ENCODE measurements at places on chromosomes 11 and 22.

DNA sequence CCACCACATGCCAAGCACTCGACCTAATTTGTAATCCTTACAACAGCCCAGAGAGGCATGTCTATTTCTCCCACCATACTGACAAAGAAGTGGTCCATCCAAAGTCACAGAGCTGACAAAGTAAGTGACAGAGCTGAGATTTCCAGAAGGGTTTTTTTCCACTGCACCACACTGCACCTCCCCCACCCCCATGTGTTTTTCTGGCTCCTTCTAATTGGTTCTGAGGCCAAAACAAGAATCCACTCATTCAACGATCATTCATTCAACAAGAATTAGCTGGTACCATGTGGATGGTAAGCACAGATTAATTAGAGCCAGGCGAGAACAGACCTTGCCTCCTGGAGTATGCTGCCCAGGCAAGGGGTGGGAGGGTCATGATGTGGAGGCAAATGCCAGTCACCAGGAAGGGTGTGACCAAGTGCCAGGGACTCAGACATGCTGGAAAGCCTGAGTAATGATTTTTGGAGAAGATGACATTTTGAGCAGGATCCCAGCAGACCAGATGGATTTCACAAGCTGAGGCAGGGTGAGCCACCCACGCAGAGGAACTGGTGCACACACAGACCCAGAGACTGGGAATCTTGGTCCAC, 14.9 kb upstream of the PRG2 start:
- peak; percentile 24 for DNase-seq

GRCh38 chr11:45150301-45150700, 3.9 kb downstream of the PRDM11 start:
- DNase-seq = no peak

GRCh38 chr11:34262531-34263081, 95.2 kb downstream of the ABTB2 start:
- DNase-seq = no peak

DNA sequence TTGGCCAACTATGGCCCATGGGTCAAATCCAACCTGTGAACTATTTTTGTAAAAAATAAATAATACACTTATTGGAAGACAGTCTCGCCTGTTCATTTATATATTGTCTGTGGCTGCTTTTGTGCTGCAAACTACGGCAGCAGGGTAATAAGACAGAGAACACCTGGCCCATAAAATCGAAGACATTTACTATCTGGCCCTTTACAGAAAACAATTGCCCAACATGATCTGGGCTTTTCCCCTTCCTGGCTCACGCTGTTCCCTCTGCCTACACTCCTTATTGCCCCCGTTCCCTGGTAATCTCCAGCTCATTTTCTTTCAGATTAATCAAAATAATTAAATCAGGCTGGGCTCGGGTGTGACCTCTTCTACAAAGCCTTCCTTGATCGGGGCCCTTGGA, 5.6 kb downstream of the PLAAT2 start:
- DNase-seq = no peak

GRCh38 chr11:35618497-35619115, 346 bp downstream of the FJX1 start:
- DNase-seq = peak; percentile 72

DNA sequence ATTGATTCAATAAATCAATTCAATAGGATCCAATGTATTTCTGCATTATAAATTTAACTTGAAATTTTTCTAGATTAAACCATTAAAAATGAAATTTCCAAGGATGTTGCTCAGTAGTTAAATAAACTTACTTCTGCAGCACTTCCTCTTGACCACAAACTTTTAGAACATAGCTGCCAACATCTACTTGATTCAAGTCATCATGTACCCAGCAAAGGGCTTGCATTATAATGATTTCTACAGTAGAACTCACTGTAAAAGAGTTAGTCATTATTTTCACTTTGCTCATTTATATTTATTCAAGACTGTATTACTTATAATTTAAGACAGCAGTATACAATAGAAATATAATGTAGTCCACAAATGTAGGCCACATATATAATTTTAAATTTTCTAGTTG, 59.2 kb downstream of the PIK3C2A start:
- DNase-seq = no peak

- DNase-seq = peak; percentile 23
Observed at GRCh38 chr22:38172832-38173640, 8.6 kb downstream of the PLA2G6 start.

DNA sequence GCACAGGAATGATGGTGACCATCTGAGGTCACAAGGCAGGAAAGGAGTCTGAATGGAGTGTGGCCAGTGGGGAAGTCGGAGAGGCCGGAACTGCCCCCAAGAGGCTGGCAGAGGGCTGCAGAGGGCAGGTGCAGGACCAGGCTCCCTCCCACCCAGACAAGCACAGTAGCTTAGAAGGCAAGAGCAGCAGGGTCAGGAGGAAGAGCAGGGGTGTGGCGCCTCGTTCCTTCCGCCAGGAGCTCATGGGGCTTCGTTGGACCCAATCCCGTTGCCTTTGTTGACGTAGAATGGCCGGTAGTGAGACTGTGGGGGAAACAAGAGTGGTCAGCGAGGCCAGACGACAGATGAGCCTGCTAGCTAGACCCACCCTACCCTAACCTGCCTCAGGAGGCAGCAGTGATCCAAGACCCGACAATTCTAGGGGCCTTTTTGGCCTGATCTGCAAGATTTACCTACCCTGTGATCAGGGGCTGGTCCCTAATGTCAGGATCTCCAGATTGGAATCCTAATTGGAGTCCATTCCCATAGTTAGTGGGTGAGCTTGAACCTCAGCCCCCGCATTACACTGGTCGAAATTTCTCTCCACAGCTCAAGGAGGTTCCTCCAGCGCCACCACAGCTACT, 25.6 kb downstream of the TRIM29 start:
- DNase-seq = no peak

- DNase-seq = no peak
Observed at GRCh38 chr22:36373258-36373579, 14.5 kb downstream of the MYH9 start.

GRCh38 chr11:6473451-6474412, at the start of gene TRIM3:
TRIM3 (minus strand) TSS chr11:6473941; CDS start chr11:6465695, 8,246 bp downstream.
- peak; percentile 99 for DNase-seq

- no peak for DNase-seq
Observed at GRCh38 chr22:17112491-17113042, 8.6 kb downstream of the TMEM121B start.

- no peak for DNase-seq
Observed at GRCh38 chr11:98725471-98725870, 295.3 kb upstream of the CNTN5 start.

GRCh38 chr22:24592851-24593558, at the start of gene LRRC75B:
LRRC75B (minus strand) TSS chr22:24593073; CDS start chr22:24593039, 34 bp downstream.
- peak; percentile 98 for DNase-seq

- DNase-seq = peak; percentile 6
Observed at GRCh38 chr11:487571-488021, 19.4 kb downstream of the RNH1 start.

GRCh38 chr22:27472975-27473374, 328.6 kb downstream of the MN1 start:
- no peak for DNase-seq

- DNase-seq = peak; percentile 80
Observed at GRCh38 chr11:130671801-130672700, 223.6 kb downstream of the ADAMTS15 start.

DNA sequence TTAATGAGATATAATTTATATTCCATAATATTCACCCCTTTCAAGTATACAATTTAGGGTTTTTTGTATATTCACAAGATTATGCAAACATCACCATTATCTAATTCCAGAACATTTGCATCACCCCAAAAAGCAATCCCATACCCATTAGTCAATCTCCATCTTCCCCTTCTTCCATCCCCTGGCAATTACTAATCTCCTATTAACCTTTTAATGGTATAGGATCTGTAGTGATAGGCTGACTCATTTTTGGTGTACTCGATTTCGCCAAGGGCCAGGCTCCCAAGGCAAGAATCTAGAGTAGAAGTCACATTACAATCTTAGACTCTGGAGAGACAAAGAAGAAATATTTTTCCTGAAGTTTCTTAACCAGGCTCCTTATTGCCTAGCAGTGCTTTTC, 113.4 kb downstream of the GAB2 start:
- no peak for DNase-seq

GRCh38 chr11:99015634-99016454, 4.9 kb upstream of the CNTN5 start:
- DNase-seq = peak; percentile 40

DNA sequence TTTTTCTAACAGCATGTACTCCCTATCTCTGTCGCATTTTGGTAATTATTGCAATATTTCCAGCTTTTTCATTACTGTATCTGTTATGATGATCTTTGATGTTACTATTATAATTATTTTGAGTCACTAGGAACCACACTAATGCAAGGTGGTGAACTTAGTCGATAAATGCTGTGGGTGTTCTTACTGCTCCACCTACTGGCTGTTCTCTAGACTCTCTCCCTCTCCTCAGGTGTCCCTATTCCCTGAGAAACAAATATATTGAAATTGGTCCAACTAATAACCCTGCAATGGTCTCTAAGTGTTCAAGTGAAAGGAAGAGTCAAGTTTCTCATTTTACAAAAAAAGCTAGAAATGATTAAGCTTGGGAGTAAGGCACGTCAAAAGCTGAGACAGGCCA, 10.5 kb downstream of the ARL14EP start:
- no peak for DNase-seq

GRCh38 chr11:113906038-113906437, 1.4 kb downstream of the HTR3B start:
- no peak for DNase-seq

- DNase-seq = peak; percentile 69
Observed at GRCh38 chr11:33722590-33723234, 13.5 kb downstream of the CD59 start.

GRCh38 chr22:24141586-24141985, 39.7 kb upstream of the SUSD2 start:
- peak; percentile 46 for DNase-seq

DNA sequence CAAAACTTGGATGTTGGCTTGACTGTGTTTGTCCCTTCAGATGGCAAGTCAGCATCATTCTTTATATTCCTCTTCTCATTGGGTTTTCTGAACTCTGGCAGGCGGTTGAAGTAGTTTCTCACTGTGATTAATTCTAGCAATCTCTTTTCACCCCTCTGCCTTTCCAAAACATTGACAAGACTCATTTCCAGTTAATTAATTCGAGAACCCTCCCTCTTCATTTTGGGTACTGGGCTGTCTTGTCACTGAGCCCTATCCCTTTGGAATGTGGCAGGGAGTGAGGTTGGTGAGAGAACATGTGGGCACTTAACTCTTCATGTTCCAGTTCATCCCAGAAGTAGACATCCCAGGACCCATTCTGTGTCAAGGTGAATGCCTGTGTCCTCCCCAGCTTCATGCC, 133.0 kb downstream of the WNT7B start:
- no peak for DNase-seq

DNA sequence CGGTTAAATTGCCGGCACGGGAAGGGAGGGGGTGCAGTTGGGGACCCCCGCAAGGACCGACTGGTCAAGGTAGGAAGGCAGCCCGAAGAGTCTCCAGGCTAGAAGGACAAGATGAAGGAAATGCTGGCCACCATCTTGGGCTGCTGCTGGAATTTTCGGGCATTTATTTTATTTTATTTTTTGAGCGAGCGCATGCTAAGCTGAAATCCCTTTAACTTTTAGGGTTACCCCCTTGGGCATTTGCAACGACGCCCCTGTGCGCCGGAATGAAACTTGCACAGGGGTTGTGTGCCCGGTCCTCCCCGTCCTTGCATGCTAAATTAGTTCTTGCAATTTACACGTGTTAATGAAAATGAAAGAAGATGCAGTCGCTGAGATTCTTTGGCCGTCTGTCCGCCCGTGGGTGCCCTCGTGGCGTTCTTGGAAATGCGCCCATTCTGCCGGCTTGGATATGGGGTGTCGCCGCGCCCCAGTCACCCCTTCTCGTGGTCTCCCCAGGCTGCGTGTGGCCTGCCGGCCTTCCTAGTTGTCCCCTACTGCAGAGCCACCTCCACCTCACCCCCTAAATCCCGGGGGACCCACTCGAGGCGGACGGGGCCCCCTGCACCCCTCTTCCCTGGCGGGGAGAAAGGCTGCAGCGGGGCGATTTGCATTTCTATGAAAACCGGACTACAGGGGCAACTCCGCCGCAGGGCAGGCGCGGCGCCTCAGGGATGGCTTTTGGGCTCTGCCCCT, 529 bp upstream of the CCND1 start:
- no peak for DNase-seq

DNA sequence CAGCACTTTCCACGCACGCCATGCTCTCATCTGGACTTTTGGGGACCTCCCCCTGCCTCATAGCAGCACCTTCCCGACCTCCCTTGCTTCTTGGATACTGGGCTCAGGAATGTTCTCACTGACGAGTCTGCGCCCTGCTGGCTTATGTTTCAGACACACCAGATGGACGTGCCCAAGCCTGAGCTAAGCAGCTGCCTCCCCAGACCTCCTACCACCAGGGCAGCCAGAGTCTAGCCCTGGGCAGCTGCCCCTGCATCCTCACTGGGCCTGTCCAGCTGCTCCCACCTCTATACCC, 13.2 kb upstream of the RGL4 start:
- DNase-seq = no peak

GRCh38 chr11:75160220-75160757, 9.4 kb downstream of the SLCO2B1 start:
- no peak for DNase-seq

DNA sequence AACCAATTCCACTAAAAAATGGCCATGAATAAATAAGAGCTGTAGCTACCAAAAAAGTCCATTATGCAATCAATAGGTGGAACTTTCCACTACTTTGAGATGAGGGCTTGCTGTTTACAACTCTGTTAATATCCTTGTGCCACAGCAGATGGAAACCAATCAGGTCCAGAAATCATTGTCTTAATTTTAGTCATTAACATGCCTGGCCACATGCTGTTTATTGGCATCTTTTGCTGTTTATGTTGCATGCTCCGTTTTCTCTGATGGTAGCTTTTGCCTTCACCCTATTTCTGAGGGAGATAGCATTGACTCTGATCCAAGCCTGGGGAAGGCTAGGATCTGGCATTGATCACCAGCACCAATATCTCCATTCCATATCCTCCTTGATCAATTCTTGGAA, 192.9 kb upstream of the SEZ6L start:
- DNase-seq = no peak

- peak; percentile 96 for DNase-seq
Observed at GRCh38 chr11:118659314-118659952, 20.0 kb downstream of the TREH start.

DNA sequence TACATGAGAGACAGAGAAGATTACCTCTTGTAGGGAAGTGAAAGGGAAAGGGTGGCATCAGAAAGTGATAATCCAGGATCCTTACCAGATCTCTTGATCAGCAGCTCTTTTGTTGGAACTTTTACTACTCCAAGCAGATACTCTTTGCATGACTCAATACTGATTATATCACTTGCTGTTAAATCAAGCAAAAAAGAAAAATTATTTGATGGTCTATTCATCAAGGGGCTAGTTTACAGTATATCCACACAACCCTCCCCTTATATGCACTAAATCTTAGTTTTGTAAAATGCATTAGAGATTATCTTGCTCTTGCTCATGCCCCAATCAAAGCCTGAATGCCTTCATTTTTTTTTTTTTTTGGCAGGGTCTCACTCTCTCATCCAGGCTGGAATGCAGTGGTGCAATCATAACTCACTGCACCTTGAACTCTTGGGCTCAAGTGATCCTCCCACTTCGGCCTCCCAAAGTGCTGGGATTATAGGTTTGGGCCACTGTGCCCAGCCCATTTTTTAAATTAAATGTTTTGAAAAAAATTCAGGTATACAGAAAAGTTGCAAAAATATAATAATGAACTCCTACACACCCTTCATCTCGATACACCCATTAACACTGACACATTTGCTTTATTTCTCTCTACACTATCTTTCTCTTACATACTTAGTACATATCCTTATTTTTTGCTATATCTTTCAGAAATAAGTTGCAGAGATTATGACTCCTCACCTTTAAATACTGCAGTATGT, 76.1 kb upstream of the UCP3 start:
- peak; percentile 10 for DNase-seq

- DNase-seq = no peak
Observed at GRCh38 chr11:111098091-111098490, 147.4 kb upstream of the POU2AF2 start.
